ENCODE measurements at places on chromosomes 11 and 22.

DNA sequence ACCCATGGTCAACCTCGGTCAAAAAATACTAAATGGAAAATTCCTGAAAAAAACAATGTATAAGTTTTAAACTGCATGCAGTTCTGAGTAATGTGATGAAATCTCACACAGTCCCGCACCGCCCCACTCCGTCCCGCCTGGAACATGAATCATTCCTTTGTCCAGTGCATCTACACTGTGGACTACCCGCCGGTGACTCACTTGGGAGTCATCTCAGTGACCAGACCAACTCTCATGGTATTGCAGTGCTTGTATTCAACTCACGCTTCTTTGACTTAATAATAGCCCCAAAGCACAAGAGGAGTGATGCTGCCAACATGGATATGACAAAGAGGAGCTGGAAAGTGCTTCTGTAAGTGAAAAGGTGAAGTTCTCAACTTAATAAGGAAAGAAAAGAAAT is 48.8 kb downstream of the ARHGAP32 start:
- DNase-seq = no peak
- H3K36me3 ChIP-seq = no peaks in the 10 kb centered on the region
- H3K27me3 ChIP-seq = no peaks in the 10 kb centered on the region
- H3K4me3 ChIP-seq = no peak overlapping the region

GRCh38 chr11:126341760-126342161 is 13.7 kb upstream of the ST3GAL4 start:
- H3K4me1 ChIP-seq = no peaks in the 10 kb centered on the region
- peak overlapping the region; percentile 50 for H3K27ac ChIP-seq
- H3K36me3 ChIP-seq = peaks cover 31% of the 10 kb centered on the region
- H3K27me3 ChIP-seq = no peaks in the 10 kb centered on the region
- DNase-seq = no peak

GRCh38 chr11:17293311-17293710 is 16.8 kb downstream of the NUCB2 start:
- no peak for DNase-seq
- peaks cover 18% of the 10 kb centered on the region for H3K4me1 ChIP-seq
- no peak overlapping the region for H3K4me3 ChIP-seq
- H3K27ac ChIP-seq = peak overlapping the region; percentile 20

DNA sequence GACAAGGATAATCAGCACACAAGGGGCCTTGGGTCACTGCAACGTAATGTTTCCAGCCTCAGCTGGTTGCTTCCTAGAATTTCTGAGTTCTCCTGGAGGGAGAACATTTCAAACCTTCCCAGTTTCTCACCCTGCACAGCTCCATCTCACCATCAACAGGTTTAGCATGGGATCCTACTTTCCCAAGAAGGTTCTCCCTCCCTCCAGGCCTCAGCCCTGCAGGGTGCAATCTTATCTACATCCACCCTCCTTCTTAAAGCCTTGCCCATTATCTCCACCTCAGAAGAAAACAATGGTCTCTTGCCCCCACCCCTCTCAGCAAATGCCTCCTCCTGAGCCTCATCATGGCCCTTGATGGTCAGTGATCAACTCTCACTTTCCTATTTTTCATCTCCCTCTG is 23.6 kb downstream of the CADM1 start:
- H3K4me3 ChIP-seq = no peak overlapping the region
- H3K4me1 ChIP-seq = no peaks in the 10 kb centered on the region
- no peaks in the 10 kb centered on the region for H3K27me3 ChIP-seq
- H3K36me3 ChIP-seq = no peaks in the 10 kb centered on the region
- no peak for DNase-seq
- no peak overlapping the region for H3K27ac ChIP-seq

GRCh38 chr11:1116666-1117390 is 40.9 kb upstream of the MUC5AC start:
- H3K36me3 ChIP-seq = peaks cover 9% of the 10 kb centered on the region
- no peak for DNase-seq
- H3K27ac ChIP-seq = peak overlapping the region; percentile 1
- H3K4me3 ChIP-seq = no peak overlapping the region
- H3K27me3 ChIP-seq = peaks cover 38% of the 10 kb centered on the region

DNA sequence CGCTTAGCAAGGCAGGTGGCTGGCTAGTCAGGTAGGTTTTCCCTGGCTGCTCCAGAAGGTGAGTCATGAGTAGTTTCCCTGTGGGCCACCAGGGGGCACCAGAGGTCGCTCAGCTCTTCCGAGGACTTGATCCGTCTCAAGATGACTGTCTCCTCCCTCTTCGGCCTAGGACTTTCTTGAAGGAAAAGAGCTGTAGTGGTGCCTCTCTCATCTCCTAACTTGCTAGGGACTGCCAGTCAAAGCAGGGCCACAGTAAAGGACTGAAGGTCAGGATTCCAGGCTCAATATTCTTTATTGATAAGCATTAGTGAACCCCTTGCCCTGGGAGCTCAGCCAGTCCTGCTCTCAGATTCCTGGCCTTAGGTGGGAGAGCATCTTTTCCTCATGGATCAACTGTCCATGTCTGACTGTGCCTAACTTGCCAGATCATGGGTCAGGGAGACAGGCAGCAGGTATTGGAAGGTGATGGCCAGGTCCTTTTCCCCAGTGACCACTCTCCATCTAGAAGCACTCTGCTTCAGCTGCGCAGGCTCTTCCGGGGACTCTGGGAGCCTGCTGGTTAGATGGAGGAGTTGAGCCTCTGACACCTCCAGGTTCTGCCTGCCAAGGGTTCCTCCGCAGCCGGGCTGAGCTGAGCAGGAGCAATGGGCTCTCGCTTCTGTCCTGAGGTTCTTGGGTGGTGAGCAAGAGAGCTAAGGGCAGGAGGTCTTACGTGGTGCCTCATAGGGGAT is 1.9 kb downstream of the POLD4 start:
- H3K36me3 ChIP-seq = peaks cover 18% of the 10 kb centered on the region
- H3K27ac ChIP-seq = peak overlapping the region; percentile 58
- no peaks in the 10 kb centered on the region for H3K27me3 ChIP-seq
- peak; percentile 47 for DNase-seq
- H3K4me1 ChIP-seq = peaks cover 30% of the 10 kb centered on the region

- no peaks in the 10 kb centered on the region for H3K36me3 ChIP-seq
- DNase-seq = no peak
- H3K27ac ChIP-seq = no peak overlapping the region
- H3K27me3 ChIP-seq = no peaks in the 10 kb centered on the region
- H3K4me1 ChIP-seq = peaks cover 3% of the 10 kb centered on the region
Observed at GRCh38 chr22:43293655-43294392, 49.3 kb downstream of the SCUBE1 start.

All from effector memory CD8-positive, alpha-beta T cell (primary cell).